ENCODE measurements at places on chromosomes 4 and X. TPM values are rescaled to one million over a fixed set of nuclear protein-coding genes. Genes with fewer than 3 reads are reported as not detected.

TMEM31 gene
- total RNA-seq: not detected

TCP11X2 gene
- not detected for total RNA-seq

ADRA2C gene
- 71.2 TPM for total RNA-seq

P2RY4 gene
- not detected for total RNA-seq

ZRSR2 gene
- 5.3 TPM for total RNA-seq

OTUD5 gene
- total RNA-seq: 48.0 TPM

MTNR1A gene
- total RNA-seq: not detected

MEPE gene
- not detected for total RNA-seq

RAB40A gene
- not detected for total RNA-seq

NIPAL1 gene
- 1.4 TPM for total RNA-seq

DSPP gene
- not detected for total RNA-seq

NWD2 gene
- not detected for total RNA-seq

RAB41 gene
- total RNA-seq: not detected

FUNDC1 gene
- total RNA-seq: 19.0 TPM

PNMA6F gene
- not detected for total RNA-seq

EIF2S3 gene
- total RNA-seq: 243 TPM

IL2 gene
- total RNA-seq: not detected

WDR17 gene
- 0.53 TPM for total RNA-seq

PCDH18 gene
- total RNA-seq: 65.7 TPM

RBMXL3 gene
- not detected for total RNA-seq

OCIAD2 gene
- total RNA-seq: 28.8 TPM

TLR6 gene
- total RNA-seq: 0.58 TPM

BRS3 gene
- not detected for total RNA-seq

SRPX gene
- total RNA-seq: 37.2 TPM

PHEX gene
- total RNA-seq: not detected

EXOC1L gene
- not detected for total RNA-seq

POLN gene
- total RNA-seq: under 0.01 TPM

GRIA3 gene
- 1.1 TPM for total RNA-seq

MMRN1 gene
- not detected for total RNA-seq

SSX2 gene
- total RNA-seq: not detected

FHIP1A gene
- 0.53 TPM for total RNA-seq

CCKAR gene
- total RNA-seq: not detected

TMEM144 gene
- 2.0 TPM for total RNA-seq

CT45A2 gene
- not detected for total RNA-seq

RAB9B gene
- total RNA-seq: 1.1 TPM

PPID gene
- 24.8 TPM for total RNA-seq

SSX4 gene
- total RNA-seq: not detected

HS3ST1 gene
- total RNA-seq: not detected

ADGRL3 gene
- not detected for total RNA-seq

NUP62CL gene
- 1.4 TPM for total RNA-seq
